ENCODE measurements at places on chromosomes 12 and 14.

- no peak for DNase-seq
These were observed 306.1 kb downstream of the FUT8 start for GRCh38 chr14:65718629-65719028.

GRCh38 chr12:447141-447540, 12.6 kb upstream of the B4GALNT3 start:
- DNase-seq = no peak

DNA sequence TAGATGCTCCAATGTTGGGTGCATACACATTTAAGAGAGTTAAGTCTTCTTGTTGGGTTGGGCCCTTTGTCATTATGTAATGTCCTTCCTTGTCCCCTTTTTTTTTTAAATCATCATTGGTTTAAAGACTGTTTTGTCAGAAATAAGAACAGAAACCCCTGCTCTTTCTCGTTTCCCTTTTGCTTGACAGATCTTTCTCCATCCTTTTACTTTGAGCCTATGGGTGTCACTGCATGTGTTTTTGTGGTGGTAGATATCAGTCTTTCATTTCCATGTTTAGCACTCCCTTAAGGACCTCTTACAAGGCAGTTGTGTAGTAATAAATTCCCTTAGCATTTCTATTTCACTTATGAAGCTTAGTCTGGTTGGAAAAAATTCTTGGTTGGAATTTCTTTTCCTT, 47.4 kb downstream of the RTN1 start:
- DNase-seq = no peak

- DNase-seq = no peak
These were observed 421 bp upstream of the RBMS2 start for GRCh38 chr12:56521209-56521589.

DNA sequence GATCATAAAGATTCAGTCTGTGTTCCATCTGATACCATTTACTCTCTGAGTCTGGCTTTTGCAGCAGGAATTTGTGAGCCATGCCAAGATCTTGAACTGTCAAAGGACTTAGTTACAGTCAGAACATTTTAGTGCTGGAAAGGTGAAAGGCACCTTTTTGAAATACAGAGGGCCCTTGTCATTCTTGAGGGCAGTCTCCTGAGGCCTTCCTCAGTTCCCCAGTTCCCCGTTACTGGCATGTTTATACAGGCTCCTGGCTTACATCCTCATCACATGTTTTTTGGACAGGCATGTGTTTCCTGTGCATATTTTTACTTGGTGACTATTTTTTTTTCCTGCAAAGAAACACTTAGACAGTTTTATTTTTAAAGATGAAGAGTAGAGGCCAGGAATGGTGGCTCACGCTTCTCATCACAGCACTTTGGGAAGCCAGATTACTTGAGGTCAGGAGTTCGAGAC, 21.0 kb downstream of the CFAP54 start:
- peak; percentile 38 for DNase-seq

DNA sequence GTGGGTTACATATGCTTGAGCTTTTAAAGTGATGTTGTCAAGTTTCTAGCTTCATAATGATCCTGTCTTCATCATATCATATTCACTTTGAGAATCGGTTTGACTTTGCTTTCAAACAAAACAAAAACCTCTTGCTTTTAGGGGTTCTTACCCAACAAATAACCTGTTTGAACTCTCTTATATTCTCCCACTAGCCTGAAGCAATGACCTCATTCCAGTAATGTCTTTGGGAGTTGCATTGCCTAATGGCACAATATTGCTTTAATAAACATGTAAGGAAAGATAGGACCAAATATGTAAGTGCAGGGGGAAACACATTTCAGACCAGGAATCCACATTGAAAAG, 27.7 kb downstream of the WBP11 start:
- DNase-seq = peak; percentile 27

- DNase-seq = peak; percentile 63
These were observed 45.4 kb downstream of the DCAF5 start for GRCh38 chr14:69107407-69108003.

GRCh38 chr14:51862860-51863259, 2.4 kb downstream of the GNG2 start:
- no peak for DNase-seq

- no peak for DNase-seq
These were observed 6.7 kb downstream of the FOXN4 start for GRCh38 chr12:109302358-109302757.

DNA sequence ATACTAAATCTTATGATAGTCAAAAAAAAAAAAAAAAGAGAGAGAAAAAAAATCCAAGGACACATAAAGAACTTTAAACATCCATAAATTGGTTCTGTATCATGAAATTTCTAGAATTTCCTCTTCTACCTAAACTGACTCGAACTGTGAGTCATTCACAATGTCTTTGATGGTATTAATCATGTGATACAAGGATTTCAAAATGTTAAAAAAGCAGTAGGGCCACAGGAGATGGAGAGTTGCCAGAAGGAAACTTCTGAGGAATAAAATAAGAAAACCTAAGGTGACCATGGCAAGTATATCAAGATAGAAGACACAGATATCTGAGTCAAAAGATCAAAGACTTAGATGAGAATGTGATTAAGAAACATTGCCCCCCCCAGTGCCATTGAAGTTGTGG, 1320.9 kb upstream of the FLRT2 start:
- DNase-seq = no peak

DNA sequence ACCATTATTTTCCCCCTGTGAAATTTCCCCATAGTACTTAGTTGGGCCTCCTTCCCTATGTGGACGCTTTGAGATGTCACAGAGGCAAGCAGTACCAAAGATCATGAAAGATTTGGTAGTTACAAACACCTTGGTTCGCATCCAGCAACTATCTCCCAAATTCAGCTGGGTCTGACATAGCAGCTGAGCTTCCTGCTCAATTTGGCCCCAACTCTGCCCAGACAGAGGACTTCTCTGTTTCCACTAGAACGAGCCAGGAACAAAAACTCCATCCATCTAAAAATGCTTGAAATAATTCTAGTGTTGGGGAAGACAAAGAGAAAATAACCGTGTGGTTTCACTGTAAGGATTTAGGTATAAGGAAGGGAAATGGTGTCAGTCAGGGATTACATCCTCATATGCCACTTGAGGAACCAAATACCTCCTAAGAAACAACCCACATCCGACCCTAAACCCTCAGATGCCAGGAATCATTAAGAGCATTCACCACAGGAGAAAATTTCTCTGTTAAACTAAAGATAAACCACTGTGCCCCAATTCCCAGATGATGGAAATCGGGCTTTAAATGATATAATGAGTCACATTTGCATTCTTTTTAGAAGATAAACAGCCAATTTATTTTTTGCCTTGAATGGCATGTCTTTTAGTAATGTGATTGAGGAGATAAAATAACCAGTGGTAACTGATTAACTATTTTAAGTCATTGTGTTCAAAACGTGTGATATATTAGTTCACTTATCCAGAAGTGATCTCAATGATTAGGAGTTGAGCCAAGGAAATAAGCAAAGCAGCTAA, 103.7 kb upstream of the IFNG-AS1 start:
- DNase-seq = peak; percentile 34

DNA sequence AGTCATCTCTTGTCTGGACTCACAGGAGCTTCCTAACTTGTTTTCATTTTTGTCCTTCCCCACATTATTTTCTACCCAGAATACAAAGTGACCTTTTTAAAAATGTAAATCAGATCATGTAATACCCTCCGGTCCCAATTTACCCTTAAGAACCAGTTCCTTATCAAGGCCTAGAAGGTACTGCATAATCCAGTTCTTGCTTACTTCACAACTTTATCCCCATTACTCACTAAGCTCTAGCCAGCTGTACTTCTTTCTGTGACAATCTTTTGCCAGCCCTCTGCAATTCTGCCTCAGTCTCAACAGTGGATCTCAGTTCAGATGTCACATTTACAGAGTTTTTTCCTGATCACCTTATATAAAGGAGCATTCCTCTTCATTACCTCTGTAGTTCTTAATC, 11.6 kb downstream of the RAP1B start:
- no peak for DNase-seq

GRCh38 chr14:91582761-91583160, 72.7 kb upstream of the PPP4R3A start:
- DNase-seq = no peak

DNA sequence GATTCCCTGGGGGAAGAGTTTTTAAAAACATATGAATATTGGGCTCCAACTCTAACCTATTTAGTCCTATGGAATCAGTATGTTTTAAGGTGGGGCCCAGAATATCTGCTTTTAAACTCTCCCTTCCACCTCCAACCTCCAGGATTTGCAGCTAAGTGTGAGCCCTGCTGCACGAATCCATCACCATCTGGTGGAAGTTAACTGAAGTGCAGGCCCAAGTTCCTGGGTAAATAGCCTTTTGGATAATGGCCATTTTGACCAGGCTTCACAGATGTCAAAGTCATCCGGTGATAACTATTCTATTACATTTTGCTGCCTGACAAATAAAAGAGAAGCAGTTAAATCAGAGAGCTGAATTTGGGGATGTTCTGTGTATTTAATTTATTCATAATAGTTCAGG, 58.1 kb upstream of the RMST start:
- peak; percentile 25 for DNase-seq

DNA sequence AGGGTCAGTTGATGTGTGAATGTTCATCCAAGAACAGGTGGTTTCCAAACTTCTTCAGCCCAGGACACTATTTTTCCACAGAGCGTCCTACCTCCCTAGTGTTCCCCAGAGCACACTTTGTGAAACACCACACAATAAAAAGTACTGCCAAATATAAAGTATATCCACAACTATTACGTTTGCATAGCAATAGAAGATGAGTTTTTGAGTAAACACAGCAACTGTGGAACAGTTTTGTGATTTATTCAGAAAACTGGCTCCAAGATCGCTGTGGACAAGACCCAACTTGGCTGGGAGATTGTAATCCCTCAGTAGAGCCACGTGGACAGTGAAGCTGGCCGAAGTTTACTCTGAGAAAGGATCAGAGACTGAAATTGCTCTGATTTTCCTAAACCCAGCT, 14.5 kb upstream of the MAP1LC3B2 start:
- DNase-seq = no peak

DNA sequence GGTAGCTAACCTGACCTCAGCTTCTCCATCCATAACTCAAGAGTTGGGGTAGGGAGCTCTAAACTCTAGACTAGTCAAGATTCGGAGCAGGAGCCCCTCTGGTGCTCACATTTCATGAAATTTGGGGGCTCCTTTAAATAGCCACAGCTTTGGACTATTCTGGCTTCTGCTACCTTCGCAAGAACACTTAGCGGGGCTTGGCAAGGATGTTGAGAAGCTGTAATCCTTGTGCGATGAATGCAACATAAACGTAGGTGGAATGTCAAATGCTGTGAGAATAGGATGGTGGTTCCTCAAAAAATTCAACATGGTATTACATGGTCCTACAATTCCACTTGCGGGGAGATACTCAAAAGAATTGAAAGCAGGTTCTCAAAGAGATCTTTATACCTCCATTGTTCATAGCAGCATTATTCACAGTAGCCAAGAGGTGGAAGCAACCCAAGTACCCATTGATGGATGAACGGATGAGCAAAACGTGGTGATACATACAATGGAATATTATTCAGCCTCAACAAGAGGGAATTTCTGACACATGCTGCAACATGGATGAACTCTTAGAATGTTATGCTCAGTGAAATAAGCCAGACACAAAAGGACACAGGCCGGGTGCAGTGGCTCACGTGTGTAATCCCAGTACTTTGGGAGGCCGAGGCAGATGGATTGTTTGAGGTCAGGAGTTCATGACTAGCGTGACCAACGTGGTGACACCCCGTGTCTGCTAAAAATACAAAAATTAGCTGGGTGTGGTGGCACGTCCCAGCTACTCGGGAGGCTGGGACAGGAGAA, 73.8 kb downstream of the ACTN1 start:
- no peak for DNase-seq

DNA sequence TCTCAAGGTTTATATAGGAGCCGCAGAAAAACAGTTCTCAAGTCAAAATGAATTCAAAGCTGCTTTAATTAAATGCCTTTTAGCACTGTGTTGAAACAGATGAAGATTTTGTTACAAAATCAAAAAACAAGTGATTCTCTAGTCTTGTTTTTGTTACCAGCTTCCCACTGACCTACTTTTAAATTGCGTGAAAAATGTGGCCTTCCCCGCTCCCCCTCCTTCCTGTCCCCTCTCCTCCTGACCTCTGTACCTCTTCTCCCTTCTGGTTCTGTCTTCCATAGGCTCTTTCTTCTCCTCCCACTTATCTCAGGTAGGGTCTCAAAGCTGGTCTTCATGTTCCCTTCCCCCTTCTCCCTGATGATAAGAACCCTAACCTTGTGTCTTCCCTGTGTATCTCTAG, 90.0 kb upstream of the MDM1 start:
- DNase-seq = no peak

DNA sequence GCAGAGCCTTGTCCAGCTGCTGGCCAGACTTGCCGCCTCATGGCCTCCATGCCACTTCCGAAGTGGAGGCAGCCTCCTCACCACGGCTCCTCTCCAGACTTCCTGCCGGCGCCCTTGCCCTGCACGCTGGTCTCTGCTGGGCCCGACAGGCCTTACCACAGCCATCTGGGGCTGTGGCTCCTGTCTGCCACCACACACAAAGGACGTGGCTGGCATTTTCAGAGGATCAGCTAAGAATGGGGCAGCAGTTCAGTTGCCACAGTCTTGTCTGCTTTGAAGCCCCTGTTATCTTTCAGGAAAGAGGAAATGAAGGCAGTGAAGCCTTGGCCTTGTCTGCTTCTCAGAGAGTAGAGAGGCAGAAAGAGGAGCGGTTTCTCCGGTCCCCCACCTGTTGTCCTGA, 178.0 kb upstream of the FKBP4 start:
- DNase-seq = no peak

GRCh38 chr14:99716091-99716849, 32.2 kb downstream of the CYP46A1 start:
- peak; percentile 3 for DNase-seq

- DNase-seq = no peak
These were observed 14.6 kb upstream of the DNAL1 start for GRCh38 chr14:73630009-73630780.

DNA sequence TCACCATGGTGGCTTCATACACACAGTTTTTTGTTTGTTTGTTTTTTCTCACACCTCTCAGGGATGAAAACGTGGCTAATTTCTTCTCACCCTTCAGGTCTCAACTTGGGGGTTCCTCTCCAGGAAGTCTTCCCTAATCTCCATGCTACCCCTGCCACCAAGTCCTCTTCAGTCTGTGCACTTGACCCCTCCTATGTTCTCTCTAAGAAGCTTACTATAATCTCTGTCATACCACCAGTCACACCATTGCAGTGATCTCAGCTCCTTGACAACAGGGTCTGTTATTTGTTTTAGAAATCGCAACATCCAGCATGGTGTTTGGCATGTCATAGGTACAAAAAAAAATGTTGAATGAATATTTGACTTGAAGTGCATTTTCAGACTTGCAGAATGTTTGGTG, 83.4 kb downstream of the PRORP start:
- DNase-seq = no peak

DNA sequence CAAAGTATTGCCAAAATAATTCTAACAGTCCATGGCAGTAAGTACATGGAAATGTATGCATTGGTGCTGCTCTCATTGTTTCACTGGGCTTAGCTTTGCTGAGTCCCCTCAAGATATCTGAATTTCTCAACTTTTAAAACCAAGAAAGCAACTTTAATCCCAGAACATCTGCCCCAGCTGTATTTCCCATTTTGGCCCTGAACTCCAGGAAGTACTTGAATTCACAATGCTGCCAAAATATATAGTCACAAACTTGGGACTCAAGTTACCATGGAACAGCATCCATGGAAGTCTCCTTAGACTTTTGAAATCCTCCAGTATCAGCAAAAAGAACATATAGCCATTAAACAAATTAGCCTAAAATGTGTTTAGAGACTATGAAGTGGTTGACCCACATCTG, 78.5 kb upstream of the FLRT2 start:
- no peak for DNase-seq

GRCh38 chr12:53980104-53980801, 4.7 kb upstream of the HOXC10 start:
- no peak for DNase-seq

- DNase-seq = peak; percentile 89
These were observed 1120.8 kb upstream of the TMEM132C start for GRCh38 chr12:127145929-127146789.
